Urinary bladder (tissue), 4 donors: ENCODE measurements at places on chromosomes 7 and 10.

- DNase-seq, result no peak
These were observed 2.0 kb downstream of the HOXA11 start for GRCh38 chr7:27182861-27183681.

DNA sequence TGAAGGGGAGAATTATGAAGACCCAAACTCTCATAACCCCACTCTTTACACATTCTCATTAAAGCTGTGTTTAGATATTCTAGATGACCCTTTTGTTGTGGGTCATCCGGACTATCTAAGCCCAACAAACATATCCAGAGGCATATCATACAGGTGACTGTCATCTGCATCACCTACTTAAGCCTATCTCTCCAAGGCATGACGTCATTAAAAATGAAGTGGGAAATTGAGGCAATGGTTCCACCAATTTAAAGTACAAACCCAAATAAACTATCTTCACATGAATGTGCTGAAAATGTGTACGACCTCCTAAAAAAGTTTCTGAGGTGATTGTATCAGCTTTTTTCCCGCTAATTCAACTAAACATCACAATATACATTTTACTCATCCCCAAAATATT, 4.5 kb upstream of the RALA start:
- no peak for DNase-seq

GRCh38 chr10:87613751-87614150, 45.9 kb upstream of the PAPSS2 start:
- DNase-seq, result no peak

DNA sequence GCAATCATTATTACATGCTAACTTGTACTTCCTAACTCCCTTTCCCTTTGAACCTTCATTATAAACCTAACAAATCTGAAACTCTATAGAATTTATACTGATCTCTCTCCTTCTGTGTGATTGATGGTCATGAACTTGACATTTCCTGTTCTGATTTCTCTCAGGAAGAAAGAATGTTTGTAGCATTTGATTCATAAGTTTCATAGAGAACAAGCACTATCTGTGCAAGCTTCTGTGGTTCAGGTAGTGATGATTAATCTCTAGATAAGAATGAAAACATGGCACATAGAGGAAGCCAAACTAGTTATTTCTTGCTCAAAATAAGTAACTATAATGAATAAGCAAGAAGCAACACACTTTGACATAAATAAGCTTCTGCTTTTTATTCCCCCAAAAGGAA, 34.2 kb downstream of the TFPI2 start:
- DNase-seq, result no peak

DNA sequence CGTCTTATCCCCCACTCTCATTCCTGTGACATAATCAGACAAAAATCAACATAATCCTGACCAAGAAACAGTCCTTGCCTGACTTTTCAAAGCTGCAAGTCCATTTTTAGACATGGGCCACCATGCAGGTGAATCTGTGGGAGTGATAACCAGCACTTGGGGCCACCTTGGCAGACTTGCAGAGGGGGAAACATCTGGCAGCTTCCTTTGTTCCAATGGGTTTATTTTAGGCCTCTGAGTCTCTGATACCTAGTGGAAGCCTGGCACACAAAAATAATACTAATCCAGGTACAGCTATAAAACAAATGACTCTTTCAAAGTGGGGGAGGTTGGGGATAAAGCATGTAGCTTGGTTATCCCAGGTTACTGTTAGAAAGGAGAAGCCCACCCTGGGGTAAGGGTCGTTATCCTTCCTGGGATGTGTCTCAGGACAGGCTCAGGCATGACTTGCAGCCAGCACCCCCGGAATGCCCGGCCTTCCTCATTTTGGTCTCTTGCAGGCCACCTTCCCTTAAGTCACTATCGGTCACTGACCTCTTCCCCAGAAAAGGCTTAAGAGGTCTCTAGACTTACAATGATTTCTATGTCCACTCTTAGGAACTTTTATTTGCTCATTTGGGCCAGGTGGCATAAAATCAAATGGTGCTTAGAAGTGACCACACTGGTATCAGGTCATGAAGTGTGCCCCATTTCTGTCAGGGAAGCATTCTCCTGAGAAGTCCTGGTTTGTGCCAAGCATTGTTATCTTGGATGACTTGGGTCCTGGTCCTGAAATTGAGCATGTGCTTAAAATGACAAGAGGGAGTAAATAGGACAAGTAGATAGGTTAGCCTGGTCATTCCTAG, 37.6 kb downstream of the EEPD1 start:
- DNase-seq, result no peak

GRCh38 chr10:15144788-15145187, 23.7 kb downstream of the NMT2 start:
- DNase-seq, result no peak
